ENCODE measurements at places on chromosomes 5 and 9.
A peak's percentile ranks its signal among the peaks of the same experiment; 100 is the strongest.

DNA sequence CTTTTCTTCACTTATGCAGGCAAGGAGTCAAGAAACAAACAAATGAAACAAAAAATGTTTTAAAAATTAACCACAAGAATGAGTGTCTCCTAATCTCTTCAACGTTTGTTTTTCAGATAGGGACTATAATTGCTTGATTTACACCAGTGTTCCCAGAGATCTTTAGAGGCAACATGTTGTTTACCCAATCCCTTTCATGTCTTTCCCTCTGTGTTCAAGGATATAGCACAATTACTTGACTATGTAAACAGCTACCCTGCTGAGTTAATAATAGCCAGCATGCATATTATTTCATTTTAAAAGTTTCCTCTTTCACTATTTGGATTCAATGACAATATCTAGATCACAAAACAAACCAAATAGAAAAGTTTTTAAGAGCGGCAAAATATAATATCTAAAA lies 25.1 kb upstream of the SHISAL2B start:
- no peak for DNase-seq

- DNase-seq, result no peak
These were observed 54.8 kb upstream of the COL15A1 start for GRCh38 chr9:98888801-98889421.

- DNase-seq, result no peak
These were observed 2.8 kb downstream of the SARDH start for GRCh38 chr9:133735415-133735775.

GRCh38 chr9:95060234-95060633 lies 257.3 kb downstream of the FANCC start:
- no peak for DNase-seq

DNA sequence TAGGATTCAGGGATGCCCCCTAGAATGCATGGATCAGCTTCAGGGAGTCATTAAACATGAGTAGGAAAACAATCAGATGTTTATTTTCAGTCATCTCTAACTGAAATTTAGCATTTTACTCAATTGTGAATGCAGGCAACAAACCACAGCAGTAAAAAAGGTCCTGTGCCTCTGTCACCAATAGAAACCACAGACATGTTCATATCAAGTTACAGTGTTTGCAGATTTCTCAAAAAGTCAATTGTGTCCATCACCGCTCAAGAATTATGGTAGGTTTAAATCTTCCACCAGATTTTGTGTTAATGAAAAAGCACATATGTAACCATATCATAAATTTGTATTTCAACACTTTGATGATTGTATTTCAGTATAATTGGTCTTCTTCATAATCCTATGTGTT lies 68.4 kb upstream of the SLC1A1 start:
- DNase-seq, result no peak

DNA sequence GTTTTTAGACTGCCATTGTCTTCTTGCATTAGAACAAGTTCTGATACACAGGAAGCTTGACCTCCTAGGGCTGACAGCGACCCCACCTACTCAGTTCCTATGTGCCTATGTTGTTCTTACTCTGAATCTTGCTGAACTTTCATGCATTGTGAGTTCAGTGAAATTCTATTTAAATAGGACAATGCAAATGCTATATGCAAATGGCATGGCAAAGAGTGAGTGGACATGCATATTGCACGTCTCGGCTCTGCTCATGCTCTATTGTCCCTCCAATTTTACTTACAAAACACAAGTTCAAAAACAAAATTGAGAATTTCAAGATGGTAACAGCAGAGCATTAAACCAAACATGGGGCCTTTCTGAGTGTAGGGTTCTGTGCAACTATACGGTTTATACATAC lies 5.3 kb upstream of the DCP2 start:
- DNase-seq, result no peak

- DNase-seq, result no peak
These were observed 88.9 kb upstream of the TBCA start for GRCh38 chr5:77864997-77865396.

DNA sequence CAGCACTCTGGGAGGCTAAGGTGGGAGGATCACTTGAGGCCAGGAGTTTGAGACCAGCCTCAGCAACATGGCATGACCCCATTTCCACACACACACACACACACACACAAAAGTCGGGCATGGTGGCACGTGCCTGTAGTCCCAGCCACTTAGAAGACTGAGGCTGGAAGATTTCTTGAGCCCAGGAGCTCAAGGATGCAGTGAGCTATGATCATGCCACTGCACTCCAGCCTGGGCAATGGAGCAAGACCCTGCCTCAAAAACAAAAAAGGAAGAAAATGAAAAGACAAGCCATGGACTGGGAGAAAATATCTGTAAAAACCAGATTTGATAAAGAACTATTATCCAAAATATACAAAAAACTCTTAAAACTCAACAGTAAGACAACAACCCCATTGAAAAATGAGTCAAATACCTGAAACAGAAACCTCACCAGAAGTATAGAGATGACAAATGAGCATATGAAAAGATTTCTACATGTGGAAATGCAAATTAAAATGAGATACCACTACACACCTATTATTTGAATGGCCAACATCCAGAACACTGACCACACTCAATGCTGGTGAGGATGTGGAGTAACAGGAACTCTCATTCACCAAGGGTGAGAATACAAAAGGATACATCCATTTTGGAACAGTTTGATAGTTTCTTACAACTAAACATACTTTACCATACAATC lies 24.7 kb downstream of the DNAJA1 start:
- DNase-seq, result no peak

DNA sequence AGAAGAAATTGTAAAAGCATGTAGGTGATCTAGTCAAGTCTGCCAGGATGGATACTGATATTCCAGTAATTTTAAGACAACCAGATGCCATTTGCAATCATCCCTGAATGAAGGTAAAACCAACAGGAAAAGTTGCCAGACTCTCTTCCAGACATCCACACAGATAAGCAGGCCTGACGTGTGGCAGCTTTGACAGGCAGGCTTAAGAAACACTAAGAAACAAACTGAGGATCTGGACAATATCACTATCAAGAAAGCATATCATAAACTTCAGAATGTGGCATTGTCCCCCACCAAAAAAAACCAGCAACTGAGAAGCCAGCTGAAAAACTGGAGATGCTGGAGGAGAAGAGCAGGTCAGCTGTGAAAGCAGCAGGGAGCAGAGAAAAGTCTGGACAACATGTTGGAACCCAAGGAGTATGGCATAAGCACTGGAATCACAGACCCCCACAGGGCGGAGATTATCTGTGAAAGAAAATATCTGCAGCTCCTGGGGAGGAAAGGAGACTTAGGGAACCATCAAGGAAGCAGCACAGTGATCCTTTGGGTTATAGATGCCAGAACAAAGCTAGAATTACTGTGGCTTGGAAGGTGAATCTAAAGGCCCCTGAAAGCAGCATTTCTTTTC lies 307.0 kb downstream of the CWC27 start:
- no peak for DNase-seq

DNA sequence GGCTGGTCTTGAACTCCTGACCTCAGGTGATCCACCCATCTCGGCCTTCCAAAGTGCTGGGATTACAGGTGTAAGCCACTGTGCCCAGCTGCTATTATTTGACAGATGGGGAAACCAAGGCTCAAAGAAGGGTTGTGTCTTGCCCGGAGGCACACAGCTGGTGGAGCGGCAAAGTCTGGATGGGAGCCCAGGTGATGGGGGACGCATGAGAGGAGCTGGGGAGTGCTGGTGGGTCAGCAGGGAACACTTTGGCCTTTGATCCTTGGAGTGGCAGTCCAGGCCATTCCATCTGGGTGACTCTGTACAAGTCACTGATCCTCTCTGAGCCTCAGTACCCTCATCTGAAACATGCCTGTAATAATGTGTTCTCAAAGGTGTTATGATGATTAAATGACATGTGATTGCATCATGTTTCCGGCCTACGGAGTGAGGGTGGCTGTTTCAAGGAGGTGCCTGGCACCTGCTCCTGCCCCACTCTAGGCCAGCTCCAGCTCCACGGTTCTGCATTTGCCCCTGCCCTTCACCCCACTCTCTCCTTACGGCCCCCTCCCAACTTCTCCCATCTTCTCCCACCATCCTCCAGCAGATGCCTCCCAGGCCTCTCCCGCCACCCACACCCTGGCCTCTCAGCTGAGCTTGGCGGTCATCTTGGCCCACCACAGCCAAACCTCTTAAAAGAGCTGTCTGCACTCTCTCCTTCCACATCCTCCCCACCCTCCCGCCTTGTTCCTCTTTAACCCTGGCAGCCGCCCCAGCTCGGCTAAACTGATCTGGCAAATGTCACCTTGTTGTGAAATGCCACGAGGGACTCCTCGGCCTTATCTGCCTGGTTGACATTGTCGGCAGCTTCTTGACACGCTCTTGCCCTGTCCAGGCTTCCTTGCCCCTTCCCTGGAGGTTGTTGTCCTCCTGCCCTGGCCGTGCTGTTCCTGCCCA lies 5.5 kb upstream of the DBN1 start:
- peak; percentile 89 for DNase-seq

DNA sequence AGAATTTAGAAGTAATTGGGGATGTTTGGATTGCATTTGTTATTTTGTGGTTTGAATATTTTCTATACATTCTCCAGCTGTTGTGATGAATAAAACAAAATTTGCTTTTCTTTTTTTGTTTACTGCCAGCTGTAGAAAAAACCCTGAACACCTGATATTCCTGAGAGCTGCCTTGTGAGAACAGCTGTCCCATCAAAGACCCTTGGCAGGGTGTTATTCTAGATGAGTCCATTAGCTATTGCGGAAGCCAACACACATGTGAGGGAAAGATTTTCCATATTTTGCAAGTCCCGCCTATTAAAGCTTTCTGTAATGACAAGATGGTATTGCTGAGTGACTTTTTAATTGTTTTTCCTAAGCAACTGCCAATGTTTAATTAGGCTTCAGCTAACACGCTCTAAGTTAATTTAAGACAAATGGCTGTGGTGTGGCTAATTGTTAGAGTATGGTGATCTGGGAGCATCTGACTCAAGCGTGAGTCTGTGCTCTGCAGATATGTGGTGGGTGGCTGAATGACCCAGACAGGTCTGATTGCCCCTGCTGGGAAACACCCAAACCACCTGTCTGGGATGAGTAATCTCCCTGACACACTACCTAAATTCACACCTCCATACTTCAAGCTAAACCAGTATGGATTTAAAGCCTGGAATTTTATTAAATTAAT lies 86.5 kb upstream of the PRLR start:
- no peak for DNase-seq

GRCh38 chr9:88033359-88033702 lies 59.0 kb upstream of the CDK20 start:
- no peak for DNase-seq

DNA sequence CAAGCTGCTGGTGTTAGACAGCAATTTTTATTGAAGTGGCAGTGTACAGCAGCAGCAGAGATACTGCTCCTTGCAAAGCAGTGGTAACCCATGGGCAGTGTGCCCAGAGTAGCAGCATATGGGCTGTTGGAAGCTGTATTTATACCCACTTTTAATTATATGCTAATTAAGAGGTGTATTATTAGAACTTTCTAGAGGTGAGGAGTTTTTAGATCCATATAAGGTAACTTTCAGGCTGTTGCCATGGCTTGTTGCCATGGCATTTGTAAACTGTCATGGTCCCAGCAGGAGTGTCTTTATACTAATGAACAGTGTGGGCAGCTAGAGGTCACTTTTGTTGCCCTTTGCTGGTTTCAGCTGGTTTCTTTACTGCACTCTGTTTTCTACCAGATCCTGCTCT lies 3.7 kb upstream of the PJA2 start:
- DNase-seq, result no peak

GRCh38 chr5:147411359-147412319 lies 98.2 kb downstream of the DPYSL3 start:
- DNase-seq, result no peak

GRCh38 chr9:6525326-6526045 lies 112.5 kb downstream of the UHRF2 start:
- no peak for DNase-seq

- no peak for DNase-seq
These were observed 28.1 kb upstream of the CYLC2 start for GRCh38 chr9:102966999-102967398.

DNA sequence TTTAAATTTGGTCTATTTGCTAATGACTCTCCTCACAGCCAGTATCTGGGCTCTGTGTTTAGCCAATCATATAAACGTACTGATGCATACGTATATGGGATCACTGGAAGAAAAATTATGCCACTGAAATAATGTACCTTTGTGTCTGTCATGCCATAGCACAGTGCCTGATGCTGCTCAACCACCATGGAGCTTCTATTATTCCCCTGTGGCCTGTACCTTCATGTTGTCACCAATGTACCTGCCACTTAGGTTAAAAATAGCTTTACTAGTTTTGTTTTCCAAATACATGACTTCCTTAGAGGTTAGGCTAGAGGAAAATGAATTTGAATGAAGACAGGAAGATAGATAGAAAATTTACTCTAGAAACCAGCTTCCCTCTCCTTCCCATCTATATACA lies 34.6 kb downstream of the HACD4 start:
- DNase-seq, result no peak

GRCh38 chr5:10288592-10289219 lies 19.0 kb downstream of the CMBL start:
- DNase-seq, result no peak

DNA sequence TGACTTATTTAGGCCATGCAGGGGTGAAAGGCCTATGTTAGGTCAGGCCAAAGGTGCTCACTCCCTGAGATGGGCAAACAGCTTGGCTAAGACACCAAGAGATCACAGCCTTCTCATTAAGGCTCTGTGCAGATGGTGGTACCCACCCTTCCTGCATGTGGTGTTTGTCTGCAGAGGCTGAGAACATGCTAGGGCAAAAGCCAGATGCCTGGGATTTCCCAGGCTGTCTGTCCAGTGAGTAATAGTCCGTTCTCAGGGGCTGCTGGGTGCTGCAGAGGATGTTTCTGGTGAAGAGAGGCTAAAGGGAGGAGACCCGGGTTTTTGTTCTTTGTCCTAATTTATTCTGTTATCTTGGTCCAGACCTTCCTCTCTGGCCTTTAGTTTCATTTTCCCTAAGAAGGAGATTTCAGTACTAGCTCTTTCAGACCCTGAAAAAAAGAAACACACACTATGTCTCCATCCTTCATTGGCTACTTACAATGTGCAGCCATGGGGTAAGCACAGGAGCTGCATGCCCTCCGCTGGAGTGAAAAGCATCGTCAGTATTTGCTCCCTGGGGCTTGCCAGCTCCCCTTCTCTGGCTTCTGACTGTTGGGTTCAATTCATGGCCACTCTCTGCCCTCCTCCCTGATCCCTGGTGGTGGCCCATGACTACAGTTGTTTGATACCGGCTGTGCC lies 23.4 kb upstream of the GLRA1 start:
- no peak for DNase-seq

- DNase-seq, result no peak
These were observed 10.5 kb downstream of the CLTB start for GRCh38 chr5:176405656-176406435.

- no peak for DNase-seq
These were observed 35.7 kb downstream of the EXD3 start for GRCh38 chr9:137387114-137387890.

DNA sequence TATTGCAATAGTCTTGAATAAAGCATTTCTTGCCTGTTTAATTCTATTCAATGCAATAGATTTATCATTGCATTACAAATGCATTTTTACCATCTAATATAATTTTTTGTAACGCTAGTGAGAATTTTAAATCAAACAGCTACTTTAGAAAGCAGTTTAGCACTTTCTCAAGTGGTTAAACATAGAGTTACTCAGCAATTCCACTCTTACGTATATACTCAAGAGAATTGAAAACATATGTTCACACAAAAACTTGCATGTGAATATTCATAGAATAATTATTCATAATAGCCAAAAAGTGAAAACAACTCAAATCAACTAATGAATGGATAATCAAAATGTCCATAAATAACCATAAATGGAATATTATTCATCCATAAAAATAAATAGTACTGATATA lies 244.7 kb downstream of the TMEM167A start:
- DNase-seq, result no peak
